ENCODE measurements at places on chromosomes 6 and 20.
A peak's percentile ranks its signal among the peaks of the same experiment; 100 is the strongest.

DNA sequence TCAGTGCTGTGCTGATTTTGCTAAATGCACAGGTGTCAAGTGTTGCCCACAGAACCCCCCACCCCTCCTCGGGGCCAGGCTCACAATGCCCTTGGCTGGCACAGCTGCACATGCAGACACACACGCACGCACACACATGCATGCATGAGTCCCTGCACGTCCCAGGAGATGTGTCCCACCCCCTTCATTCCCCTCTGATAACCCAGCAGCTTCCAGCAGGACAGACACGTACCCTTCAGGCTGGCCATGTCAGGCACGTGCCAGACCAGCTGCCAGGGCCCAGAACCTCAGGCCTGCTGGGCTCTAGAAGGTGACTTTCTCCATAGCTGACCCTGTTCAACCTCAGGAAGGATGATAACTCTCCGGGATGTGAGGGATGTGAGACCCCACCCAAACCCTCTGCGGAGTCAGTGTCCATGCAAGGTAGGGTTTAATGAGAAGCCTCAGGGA is 44.4 kb downstream of the MRPL14 start:
- no peaks in the 10 kb centered on the region for H3K36me3 ChIP-seq
- H3K27me3 ChIP-seq: peaks cover 4% of the 10 kb centered on the region
- DNase-seq: no peak
- H3K4me1 ChIP-seq: peaks cover 3% of the 10 kb centered on the region

GRCh38 chr6:158606935-158607334 is 37.6 kb downstream of the DYNLT1 start:
- H3K27ac ChIP-seq: no peak overlapping the region
- no peak for DNase-seq
- H3K4me1 ChIP-seq: peaks cover 3% of the 10 kb centered on the region
- H3K36me3 ChIP-seq: peaks cover 20% of the 10 kb centered on the region
- no peak overlapping the region for H3K4me3 ChIP-seq
- H3K27me3 ChIP-seq: no peaks in the 10 kb centered on the region

GRCh38 chr6:34096814-34097213 is 49.1 kb downstream of the GRM4 start:
- H3K4me1 ChIP-seq: no peaks in the 10 kb centered on the region
- H3K27me3 ChIP-seq: peaks cover 37% of the 10 kb centered on the region
- H3K36me3 ChIP-seq: no peaks in the 10 kb centered on the region
- no peak for DNase-seq

DNA sequence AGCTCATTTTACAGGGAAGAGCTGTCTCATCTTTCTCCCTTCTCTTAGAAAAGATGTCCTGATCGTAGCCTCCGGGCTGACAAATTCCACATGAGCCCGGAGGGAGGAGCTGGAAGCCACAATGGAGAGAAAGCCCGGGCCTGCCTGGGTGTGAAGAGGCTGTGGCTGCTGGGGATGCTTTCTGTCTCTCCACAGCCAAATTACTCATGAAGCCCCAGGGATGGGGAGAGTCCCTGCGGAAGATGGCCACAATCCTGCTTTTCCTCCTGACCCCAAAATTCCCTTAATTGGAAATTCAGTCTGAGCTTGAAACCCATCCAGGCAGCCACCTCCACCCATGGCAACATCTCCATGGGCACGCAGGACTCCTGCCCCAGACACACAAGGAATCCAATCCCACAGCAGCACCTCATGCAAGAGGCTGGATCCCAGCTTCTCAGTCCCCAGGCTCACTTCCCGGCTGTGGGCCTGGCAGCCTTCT is 32.4 kb downstream of the JPH2 start:
- no peak overlapping the region for H3K27ac ChIP-seq
- peaks cover 16% of the 10 kb centered on the region for H3K27me3 ChIP-seq
- no peak for DNase-seq

GRCh38 chr20:35240083-35240810 is 13.8 kb downstream of the MMP24 start:
- peaks cover 26% of the 10 kb centered on the region for H3K36me3 ChIP-seq
- H3K27me3 ChIP-seq: peaks cover 12% of the 10 kb centered on the region
- no peak overlapping the region for H3K4me3 ChIP-seq
- no peak for DNase-seq
- no peaks in the 10 kb centered on the region for H3K4me1 ChIP-seq
- no peak overlapping the region for H3K27ac ChIP-seq

DNA sequence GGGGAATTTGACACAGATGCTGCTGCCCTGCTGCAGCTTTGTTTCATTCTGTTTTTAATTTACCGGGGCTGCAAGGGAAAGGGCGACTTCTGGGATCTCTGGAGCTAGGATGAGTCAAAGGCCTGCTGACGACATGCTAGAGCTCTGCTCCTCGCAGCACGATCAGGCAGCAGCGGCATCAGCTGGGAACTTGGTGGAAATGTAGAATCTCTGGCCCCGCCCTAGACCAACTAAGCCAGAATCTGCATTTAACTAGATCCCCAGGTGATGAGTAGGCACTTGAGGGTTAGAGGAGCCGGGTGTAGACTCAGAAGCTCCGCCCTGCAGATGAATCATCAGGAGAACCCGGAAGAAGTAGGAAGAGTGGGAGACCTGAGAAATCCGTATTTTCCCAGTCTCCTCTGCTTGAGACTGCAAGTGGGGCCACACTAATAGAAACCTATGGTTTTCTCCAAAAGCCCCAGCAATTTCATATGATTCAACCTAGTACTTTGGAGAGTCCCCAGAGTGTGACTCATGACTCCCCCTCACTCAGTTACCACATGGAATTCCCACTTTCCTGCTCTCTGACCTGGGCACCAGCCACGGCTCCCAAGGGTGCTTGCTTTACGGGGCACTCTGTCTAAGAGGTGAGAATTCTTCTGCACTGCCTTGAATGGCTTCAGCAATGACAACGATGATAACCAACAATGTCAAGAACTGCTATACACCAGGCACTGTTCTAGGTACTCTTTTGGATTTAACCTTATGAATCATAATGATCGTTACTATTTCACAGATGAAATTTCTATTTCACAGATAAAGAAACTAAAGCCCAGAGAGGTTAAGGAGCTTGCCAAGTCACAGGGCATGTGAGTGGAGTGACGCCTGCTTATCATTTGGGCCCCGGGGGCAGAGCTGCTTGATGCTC is 18.1 kb downstream of the TUBB2B start:
- peaks cover 15% of the 10 kb centered on the region for H3K4me1 ChIP-seq
- H3K36me3 ChIP-seq: peaks cover 3% of the 10 kb centered on the region
- H3K4me3 ChIP-seq: no peak overlapping the region
- peaks cover 17% of the 10 kb centered on the region for H3K27me3 ChIP-seq
- H3K27ac ChIP-seq: no peak overlapping the region

DNA sequence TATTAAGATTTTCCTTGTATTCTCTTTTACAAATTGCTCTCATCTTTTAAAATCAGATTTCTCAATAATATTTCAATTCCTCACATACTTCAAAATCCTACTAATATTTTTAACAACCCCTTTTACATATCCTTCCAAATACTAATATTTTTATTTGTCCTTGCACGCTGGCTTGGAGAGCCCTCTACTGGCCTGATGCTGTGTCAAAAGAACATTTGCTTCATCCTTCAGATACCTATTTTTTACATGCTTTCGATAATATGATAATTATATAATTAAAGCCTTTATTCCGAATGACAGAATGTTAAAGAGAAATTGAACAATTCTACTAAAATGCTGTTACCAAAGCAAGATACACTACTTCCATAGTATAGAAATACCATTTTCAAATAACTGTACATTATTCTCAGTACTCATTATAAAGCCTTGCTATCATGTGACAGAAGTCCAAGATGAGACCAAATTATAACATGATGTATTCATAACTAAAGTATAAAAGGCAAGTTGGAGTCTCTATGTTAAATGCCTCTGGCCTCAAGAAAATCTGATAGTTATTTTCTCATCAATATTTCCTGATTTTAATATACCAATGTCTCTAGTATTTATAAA is 39.0 kb upstream of the PLN start:
- H3K36me3 ChIP-seq: peaks cover 18% of the 10 kb centered on the region
- H3K4me1 ChIP-seq: peaks cover 11% of the 10 kb centered on the region
- no peak for DNase-seq
- H3K4me3 ChIP-seq: no peak overlapping the region

DNA sequence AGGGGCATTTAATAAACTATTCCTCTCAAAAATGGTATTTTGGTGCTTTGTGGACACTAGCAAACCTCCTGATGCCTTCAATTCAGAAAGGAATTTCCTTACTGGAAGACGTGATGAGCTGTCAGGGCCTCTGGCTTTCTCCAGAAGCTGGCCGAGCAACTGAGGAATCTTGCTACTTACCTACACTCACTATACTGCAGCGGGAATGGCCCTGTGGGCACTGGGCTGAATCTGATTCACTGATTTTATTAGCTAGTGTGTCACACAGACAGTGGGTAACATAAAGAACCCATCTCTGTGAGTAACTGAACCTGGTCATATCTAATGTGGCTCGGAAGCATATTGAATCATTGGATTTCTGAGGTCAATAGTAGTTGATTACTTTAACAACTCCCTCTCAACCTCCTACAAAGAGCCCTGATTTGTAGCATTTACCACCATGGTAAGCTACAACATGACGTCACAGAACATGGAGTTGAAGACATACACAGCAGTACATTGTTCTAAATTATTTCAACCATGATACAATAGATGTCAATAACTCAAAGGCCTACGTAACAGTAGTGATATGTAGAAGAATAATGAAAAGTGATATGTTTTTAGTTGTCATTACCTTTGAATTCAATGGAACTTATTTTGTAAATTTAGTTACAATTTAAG is 232.1 kb downstream of the SYNE1 start:
- DNase-seq: no peak
- no peak overlapping the region for H3K27ac ChIP-seq
- no peaks in the 10 kb centered on the region for H3K36me3 ChIP-seq
- no peak overlapping the region for H3K4me3 ChIP-seq

GRCh38 chr20:1509237-1509636 is 18.0 kb upstream of the SIRPB2 start:
- H3K27me3 ChIP-seq: peaks cover 19% of the 10 kb centered on the region
- H3K27ac ChIP-seq: no peak overlapping the region
- no peak overlapping the region for H3K4me3 ChIP-seq

GRCh38 chr6:154157082-154157481 is 118.0 kb downstream of the OPRM1 start:
- no peaks in the 10 kb centered on the region for H3K36me3 ChIP-seq
- peak overlapping the region; percentile 78 for H3K4me3 ChIP-seq
- no peak for DNase-seq
- H3K4me1 ChIP-seq: peaks cover 17% of the 10 kb centered on the region
- peak overlapping the region; percentile 54 for H3K27ac ChIP-seq
- H3K27me3 ChIP-seq: no peaks in the 10 kb centered on the region

GRCh38 chr6:48671505-48671904 is 560.5 kb upstream of the PTCHD4 start:
- H3K4me3 ChIP-seq: no peak overlapping the region
- no peaks in the 10 kb centered on the region for H3K27me3 ChIP-seq
- H3K36me3 ChIP-seq: no peaks in the 10 kb centered on the region

GRCh38 chr6:112013051-112013450 is 40.9 kb upstream of the CCN6 start:
- H3K4me1 ChIP-seq: peaks cover 3% of the 10 kb centered on the region
- no peak for DNase-seq
- H3K36me3 ChIP-seq: no peaks in the 10 kb centered on the region
- no peak overlapping the region for H3K27ac ChIP-seq
- peaks cover 3% of the 10 kb centered on the region for H3K27me3 ChIP-seq

- no peaks in the 10 kb centered on the region for H3K36me3 ChIP-seq
- no peak overlapping the region for H3K27ac ChIP-seq
- no peaks in the 10 kb centered on the region for H3K27me3 ChIP-seq
- H3K4me1 ChIP-seq: peaks cover 11% of the 10 kb centered on the region
- H3K4me3 ChIP-seq: no peak overlapping the region
- no peak for DNase-seq
Measured at GRCh38 chr6:16768477-16768830, 7.2 kb upstream of the ATXN1 start.

DNA sequence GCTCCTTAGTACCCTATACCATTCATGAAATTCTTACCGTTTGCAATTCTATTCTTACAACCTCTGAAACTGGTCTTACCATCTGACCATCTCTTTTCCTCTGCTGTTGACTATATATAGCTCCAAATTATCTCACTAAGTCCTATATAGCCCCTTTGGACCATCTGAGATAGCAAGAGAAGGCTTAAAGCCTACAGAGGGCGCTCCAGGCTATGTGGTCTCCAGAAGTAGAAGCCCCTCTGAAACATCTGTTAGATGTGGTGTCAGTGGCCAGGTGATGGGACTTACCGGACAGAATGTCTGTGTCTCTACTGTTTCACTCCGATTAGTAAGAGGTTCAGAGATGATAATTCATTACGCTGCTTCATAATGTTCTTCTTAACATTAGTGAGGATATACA is 140.7 kb upstream of the BMP2 start:
- H3K4me3 ChIP-seq: no peak overlapping the region
- H3K36me3 ChIP-seq: no peaks in the 10 kb centered on the region
- no peak for DNase-seq
- no peaks in the 10 kb centered on the region for H3K4me1 ChIP-seq
- H3K27me3 ChIP-seq: no peaks in the 10 kb centered on the region
- H3K27ac ChIP-seq: no peak overlapping the region

- DNase-seq: no peak
- no peaks in the 10 kb centered on the region for H3K27me3 ChIP-seq
- H3K36me3 ChIP-seq: no peaks in the 10 kb centered on the region
- no peak overlapping the region for H3K27ac ChIP-seq
- no peak overlapping the region for H3K4me3 ChIP-seq
Measured at GRCh38 chr6:78365473-78365872, 501.9 kb upstream of the IRAK1BP1 start.

DNA sequence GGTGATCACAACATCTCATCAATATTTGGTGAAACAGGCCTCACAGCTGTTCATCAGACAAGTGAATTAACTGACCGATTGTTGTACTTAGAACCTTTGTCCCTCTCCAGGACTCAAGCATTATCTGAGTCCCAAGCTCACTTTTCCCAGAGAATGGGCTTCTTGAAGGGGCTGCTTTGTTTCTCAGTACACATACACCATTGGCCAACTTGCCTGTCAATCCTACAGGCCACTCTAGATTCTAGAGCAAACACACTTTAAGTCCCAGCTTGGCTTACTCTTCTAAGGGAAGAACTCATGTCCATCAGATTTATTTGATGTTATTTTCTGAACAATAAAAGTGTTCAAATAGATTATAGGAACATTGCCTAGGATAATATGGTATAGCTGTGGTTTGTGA is 249.5 kb downstream of the BCKDHB start:
- no peaks in the 10 kb centered on the region for H3K4me1 ChIP-seq
- H3K27ac ChIP-seq: no peak overlapping the region
- no peak overlapping the region for H3K4me3 ChIP-seq
- no peak for DNase-seq

DNA sequence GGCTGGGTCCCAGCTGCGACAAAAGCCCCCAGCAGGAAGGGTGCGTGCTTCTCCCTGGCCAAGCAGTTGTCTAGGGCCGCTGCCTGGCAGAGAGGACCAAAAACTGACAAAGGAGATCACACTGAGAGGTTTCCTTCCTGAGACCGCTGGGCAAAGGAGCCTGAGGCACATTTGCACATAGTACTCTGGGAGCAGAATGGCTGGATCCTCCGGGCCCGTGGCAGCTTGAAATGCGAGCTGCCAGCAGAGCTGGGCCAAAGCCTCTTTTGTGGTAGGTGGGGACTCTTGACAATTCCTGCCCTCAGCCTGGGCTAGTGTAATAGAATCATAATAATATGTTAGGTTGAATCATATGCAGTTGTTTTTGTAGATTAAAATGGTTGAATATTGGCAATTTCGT is 33.1 kb upstream of the RNF8 start:
- H3K4me3 ChIP-seq: no peak overlapping the region
- no peak overlapping the region for H3K27ac ChIP-seq
- no peak for DNase-seq
- H3K4me1 ChIP-seq: no peaks in the 10 kb centered on the region
- no peaks in the 10 kb centered on the region for H3K27me3 ChIP-seq

GRCh38 chr6:49457771-49458170 is 5.3 kb downstream of the MMUT start:
- no peak overlapping the region for H3K4me3 ChIP-seq
- peaks cover 8% of the 10 kb centered on the region for H3K36me3 ChIP-seq
- DNase-seq: no peak
- no peak overlapping the region for H3K27ac ChIP-seq
